Hematopoietic multipotent progenitor cell treated with erythropoietin and hydrocortisone succinate and interleukin-3 and kit ligand, for 17 days (in vitro differentiated cells): ENCODE measurements at places on chromosomes 12 and 14.

DNA sequence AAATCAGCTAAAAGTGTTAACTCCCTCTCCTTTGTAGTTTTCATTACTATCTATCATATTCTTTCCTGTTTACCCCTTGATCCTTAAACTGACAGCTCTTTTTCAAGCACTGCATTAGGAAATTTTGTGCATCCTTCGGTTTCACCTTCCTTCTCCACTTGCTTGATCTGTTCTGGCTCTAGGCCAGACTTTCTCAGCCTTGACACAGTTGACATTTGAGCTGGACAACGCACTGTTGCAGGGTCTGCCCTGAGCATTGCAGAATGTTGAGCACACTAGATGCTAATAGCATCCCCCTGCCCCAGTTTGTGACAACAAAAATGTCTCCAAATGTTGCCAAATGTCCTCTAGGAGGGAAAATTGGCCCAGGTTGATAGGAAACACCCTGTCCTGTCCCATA is 75.4 kb upstream of the KCNJ8 start:
- DNase-seq, result no peak

DNA sequence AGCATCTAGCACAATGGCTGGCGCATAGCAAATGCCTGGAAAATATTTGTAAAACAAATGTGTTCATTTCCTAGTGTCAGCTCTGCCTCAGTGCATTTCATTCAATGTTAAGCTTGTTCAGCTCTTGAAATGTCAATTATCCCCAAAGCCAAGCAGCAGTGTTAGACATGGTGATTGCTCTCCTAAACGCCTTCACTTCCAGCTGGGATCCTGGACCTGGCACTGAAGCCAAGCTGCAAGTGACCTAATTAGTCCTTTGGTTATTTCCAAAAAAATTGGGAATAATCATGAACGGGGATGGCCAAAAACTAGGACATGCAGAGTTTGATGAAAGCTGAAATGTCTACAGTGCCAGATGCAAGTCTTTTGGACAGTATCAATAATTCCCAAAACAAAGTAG is 54.9 kb upstream of the MDGA2 start:
- DNase-seq, result no peak

DNA sequence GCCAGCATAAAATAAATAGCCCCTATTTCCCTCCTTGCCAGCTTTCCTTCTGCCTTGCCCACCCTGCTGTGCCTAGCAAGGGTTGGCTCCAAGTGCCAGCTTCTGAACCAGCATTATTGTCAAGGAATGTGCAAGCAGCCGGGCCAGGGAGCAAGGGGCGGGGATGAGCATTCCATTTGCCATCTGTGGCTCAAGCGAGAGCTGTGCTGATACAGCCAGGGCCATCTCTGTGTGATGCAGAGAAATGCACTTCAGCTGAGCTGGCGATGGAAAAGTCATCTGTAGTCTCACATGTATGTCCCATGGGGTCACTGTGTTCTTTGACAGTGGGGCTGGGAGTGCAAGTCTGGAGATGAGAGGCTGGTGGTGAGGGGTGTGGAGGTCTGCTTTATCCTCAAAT is 137.3 kb downstream of the SUDS3 start:
- no peak for DNase-seq

DNA sequence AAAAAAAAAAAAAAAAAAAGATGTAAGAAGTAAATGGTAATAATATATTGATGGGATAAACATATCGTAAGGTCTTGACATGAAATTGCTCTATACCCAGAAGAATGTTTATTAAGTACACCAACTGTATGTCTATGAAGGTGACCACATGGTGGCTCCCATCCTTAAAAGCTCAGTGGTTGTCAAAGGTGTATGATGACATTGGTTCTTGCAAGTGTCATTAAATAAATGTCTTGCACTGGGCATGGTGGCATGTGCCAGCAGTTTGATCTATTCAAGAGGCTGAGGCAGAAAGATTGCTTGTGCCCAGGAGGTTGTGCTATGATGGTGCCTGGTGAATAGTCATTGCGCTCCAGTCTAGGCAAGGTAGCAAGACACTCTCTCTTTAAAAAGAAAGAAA is 10.4 kb downstream of the CCT2 start:
- peak; percentile 81 for DNase-seq

DNA sequence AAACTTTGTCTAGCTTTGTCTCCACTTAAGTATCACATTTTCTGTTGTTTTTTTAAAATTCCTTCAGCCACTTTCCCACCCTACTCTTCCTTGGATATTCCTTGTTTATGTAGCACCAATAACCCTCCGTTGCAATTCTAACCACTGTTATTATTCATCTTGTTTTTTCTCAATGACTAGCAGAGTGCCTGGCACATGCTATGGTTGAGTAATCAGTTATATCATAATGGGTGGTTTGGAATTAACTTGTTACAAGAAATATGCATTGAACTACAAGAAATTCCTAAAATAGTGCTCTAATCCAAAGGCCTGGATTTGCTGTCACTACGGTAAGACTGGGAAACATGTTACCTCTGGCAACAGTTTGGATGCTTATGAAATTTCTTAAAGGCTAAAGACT is 756.6 kb downstream of the NOVA1 start:
- no peak for DNase-seq

DNA sequence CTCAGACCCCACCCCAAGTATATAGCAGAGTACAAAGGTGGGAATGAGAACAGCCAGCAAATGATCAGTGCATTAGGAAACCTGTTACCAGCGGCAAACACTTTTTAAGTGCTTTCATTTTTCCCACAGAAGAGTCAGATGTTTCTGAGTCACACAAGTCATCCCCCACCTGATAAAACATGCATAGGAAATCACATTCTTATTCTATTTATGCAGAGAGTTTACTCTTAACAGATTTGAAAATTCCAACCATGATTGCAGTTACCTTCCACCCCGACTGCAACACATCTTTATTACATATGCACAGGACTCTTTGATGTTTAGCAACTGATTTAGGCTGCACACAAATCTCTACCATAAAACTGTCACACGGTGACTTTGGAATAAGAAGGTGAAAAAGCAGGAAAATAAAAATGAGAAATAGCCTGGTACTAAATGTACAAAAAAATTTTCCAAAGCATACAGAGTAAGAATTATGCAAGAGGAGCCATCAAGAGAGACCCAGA is 236.4 kb downstream of the PAWR start:
- no peak for DNase-seq

- DNase-seq, result peak; percentile 75
Measured at GRCh38 chr14:91372671-91373495, 44.7 kb downstream of the CCDC88C start.

- no peak for DNase-seq
Measured at GRCh38 chr14:100282766-100283419, 23.4 kb downstream of the SLC25A29 start.

DNA sequence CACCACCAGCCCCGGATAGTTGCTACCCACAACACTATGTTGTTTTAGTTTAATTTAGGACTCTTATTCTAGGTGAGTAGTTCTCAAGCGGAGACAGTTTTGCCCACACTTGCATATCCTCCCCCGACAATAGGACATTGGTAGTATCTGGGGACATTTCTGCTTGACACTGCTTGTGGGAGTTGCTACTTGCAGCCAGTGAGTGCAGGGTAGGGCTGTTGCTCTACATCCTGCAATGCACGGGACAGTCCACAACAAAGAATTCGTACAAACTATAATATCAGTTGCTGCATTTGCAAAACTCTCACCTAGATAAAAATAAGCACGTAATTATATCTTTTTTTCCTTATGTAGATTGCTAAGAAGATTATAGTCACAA is 111.8 kb upstream of the DNM1L start:
- DNase-seq, result no peak

DNA sequence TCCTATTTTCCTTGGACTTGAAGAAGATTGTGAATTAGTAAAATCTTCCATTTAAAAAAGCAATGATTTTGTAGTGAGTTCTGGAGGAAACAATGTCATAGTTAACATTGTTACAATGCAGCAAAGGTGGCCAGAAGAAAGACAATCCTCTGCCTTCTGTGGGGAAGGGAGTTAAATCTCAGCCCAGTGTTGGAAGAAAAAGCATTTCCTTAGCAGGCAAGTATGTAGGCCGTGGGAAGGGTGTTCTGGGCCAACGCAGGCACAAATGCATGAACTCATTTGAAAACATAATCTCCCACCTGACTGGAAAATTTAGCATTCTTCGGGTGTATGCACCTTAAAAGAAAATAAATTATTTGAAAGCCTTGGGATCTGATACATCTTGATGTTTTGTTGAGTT is 258.6 kb downstream of the ADAMTS20 start:
- DNase-seq, result no peak

DNA sequence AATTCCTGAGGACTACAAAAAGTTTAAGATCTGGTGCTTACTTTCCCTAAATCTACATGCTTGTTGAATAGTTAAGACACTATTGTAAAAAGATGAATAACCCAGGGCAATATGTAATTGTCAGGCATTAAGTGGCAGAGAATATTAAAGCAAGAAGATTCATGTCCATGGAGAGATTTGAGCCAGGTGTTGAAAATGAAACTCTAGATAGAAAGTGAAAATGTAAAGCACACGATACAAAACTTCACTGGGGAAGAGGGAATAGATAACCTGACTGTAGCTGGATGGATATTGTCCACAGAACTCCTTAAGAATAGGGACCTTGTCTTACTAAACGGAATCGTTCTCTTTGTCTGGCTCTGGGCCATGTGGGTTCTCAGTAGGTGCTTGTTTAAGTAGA is 5.0 kb downstream of the CAND1 start:
- DNase-seq, result no peak

- DNase-seq, result no peak
Measured at GRCh38 chr12:87020071-87020470, 763.9 kb upstream of the MGAT4C start.

DNA sequence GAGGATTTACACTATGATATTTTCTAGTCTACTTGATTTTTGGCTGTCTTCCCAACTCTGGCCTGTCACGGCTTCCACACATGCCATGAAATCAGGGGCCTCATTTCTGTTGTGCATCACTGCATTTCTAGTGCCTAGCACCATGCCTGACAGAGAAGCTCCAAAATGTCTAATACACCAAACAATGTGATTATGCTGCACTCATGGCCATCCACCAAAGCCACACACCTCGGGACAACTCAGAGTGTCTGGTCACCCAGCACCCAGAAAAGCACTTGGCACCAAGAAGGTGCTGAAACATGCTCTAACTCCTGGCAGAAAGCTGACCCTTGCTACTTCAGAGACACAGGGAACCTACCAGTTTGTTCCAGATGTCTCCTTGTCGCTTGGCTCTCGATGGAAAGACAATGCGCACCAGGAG is 11.3 kb downstream of the GCN1 start:
- DNase-seq, result no peak

GRCh38 chr14:29857551-29857950 is 70.1 kb downstream of the PRKD1 start:
- DNase-seq, result no peak

DNA sequence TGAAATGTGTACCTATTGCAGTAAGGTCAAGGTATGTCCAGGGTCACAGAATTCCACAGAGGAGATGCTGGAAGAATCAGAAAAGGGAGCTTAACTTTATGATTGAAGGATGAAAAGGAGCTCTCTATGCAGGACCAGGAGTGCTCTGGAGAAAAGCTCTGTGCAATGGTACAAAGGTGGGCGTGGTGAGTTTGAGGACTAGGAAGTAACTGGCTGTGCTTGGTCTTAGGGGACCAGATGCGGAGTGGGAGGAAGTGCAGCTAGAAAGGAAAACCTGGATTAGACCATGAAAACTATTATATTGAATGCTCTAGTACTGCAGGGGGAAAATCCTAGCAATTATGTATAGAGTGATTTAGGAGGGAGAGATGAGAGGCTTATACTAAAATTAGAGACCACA is 56.8 kb downstream of the BTG1 start:
- no peak for DNase-seq

- DNase-seq, result no peak
Measured at GRCh38 chr14:39175445-39176262, 600 bp downstream of the PNN start.

- DNase-seq, result no peak
Measured at GRCh38 chr12:107511292-107511691, 174.3 kb upstream of the PWP1 start.

DNA sequence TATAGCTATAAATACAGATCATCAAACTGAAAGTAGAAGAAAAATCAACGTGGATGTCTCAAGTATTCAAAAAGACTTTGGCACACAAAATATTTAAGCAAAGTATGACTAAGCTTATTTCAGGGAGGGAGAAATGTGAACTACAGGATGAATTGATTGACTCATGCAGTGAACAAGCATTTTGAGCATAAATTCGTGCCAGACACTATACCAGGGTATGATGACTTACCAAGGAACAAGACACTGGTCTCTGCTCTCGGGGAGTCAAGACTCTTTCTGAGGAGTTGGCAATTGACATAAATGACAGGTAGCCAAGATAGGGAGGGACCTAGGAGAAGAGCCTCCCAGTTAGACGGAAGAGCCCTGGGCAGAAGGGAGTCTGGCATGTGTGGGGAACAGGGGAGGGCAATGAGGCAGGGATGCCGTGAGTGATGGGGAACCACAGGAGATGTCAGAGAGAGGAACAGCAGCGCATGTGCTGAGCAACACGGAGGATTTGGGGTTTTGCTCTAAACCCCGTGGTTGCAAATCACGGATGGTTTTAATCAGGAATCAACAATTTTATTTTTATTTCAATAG is 115.2 kb downstream of the TMEM132D start:
- no peak for DNase-seq

- no peak for DNase-seq
Measured at GRCh38 chr12:74963867-74964331, 245.7 kb downstream of the KCNC2 start.

GRCh38 chr12:52766351-52767019 is 10.7 kb downstream of the KRT76 start:
- DNase-seq, result no peak

GRCh38 chr12:40225984-40226602 is 1.3 kb downstream of the LRRK2 start:
- DNase-seq, result no peak
